Activated CD4-positive, alpha-beta T cell treated with anti-CD3 and anti-CD28 coated beads, Interleukin-2, amount 10 ng/mL, durations not matched to agents 7 days and 5 days (primary cell): ENCODE measurements at places on chromosomes 6 and 20.

DNA sequence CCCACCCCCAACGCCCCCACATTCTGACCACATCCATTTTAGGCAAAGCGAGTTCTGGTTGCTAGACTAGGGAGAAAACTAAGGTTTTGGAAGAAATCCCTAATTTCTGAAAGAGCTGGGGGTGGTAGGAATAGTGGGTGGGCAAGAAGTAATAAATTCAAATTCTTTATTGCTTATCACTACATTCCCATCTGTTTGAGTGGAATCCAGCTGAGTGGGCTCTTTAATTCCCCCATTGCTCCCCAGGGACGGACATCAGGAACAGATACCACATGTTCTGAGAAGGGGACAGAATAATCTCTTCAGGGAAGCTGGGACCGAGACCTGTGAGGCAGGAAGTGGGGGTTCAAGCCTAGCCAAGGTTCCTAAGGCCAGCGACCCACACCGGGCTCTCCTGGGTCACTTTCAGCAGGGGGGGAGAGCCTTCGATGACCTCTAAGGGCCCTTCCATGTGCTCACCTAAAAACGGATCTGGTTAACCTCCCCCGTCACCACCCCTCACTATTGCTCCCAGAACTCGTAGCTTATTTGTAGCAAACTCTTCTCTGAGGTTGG, 42.3 kb upstream of the MRPS10 start:
- H3K36me3 ChIP-seq = peaks cover 31% of the 10 kb centered on the region
- no peak overlapping the region for H3K4me3 ChIP-seq
- peak overlapping the region; percentile 50 for H3K27ac ChIP-seq
- H3K4me1 ChIP-seq = peaks cover 7% of the 10 kb centered on the region
- no peak for DNase-seq

DNA sequence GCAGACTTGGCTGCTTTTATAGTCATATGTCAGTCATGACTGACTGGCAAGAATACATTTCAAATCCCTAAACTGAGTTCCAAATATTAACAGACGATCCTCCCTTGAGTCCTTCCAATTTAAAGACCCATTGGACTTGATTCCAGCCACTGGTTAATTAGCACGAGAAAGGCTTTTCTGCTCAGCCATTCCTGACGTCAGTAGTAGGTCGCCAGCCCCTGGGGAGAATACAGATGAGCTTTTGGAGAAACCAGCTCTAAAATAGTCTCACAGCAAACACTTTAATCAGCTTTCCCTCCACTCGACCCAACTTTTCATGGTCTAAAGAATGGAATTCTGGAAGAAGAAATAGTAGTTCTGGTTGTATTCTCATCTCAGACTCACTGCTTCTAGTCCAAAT, 91.6 kb downstream of the SLC22A3 start:
- H3K27ac ChIP-seq = no peak overlapping the region
- H3K4me3 ChIP-seq = no peak overlapping the region
- H3K4me1 ChIP-seq = peaks cover 7% of the 10 kb centered on the region
- DNase-seq = no peak
- no peaks in the 10 kb centered on the region for H3K36me3 ChIP-seq

DNA sequence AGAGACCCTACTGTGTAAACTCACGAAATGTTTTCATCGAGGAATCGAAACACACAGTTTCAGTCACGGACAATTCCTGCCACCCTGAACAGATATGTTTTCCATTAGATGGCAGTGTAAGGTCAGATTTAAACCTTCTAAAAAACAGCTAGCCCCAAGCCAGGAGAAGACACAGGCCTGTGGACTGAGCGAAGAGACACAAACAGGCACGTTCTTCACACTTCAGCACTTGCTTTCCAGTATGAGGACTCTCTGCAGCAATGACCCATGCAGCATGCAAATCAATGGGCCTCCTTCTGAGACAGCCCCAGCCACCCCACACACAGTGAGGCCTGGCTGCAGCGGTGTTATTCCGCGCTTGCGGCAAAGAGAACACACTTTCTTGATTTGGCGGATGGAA, 31.9 kb downstream of the HUS1B start:
- no peaks in the 10 kb centered on the region for H3K27me3 ChIP-seq
- no peak for DNase-seq
- no peak overlapping the region for H3K4me3 ChIP-seq
- H3K4me1 ChIP-seq = peaks cover 26% of the 10 kb centered on the region
- peaks cover 22% of the 10 kb centered on the region for H3K36me3 ChIP-seq

- no peak for DNase-seq
- peak overlapping the region; percentile 56 for H3K27ac ChIP-seq
- peaks cover 16% of the 10 kb centered on the region for H3K27me3 ChIP-seq
- peaks cover 1% of the 10 kb centered on the region for H3K4me1 ChIP-seq
These were observed 6.5 kb downstream of the RPS6KA2 start for GRCh38 chr6:166620478-166621113.

GRCh38 chr6:118668761-118669385, 17.5 kb upstream of the CEP85L start:
- no peak overlapping the region for H3K27ac ChIP-seq
- peaks cover 30% of the 10 kb centered on the region for H3K36me3 ChIP-seq
- peaks cover 61% of the 10 kb centered on the region for H3K4me1 ChIP-seq
- H3K4me3 ChIP-seq = no peak overlapping the region
- H3K27me3 ChIP-seq = no peaks in the 10 kb centered on the region

DNA sequence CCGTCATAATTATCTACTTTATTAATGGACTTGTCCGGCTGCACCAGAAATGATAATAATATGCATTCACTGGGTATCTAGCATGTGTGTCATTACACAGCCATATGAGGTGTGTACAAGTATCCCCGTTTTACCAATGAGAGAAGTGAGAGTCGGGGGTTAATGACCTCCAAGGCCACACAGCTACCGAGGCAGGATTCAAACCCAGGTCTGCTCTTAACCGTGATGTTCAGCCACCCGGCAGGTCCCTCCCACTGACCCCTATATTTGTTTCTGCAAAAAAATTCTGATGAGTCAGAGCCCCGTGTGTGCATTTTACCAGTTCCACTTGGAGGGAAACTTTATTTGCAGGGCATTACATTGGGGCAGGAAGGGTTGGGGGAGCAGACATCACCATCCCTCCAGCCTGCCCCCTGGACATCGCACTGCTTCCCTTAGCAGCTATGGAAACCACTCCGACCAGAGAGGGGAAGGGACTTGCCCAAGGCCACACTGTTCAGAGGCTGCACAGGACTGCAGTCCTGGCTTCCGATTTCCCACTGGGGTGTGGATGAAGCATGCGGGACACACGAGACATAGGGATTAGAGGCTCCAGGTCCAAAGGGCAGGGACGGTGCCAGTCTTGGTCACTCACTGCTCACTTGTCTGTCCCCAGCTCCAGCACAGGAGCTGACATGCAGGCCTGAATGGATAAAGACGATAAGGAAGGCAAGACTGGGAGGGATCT, 10.1 kb upstream of the SRC start:
- H3K4me3 ChIP-seq = no peak overlapping the region
- no peaks in the 10 kb centered on the region for H3K27me3 ChIP-seq
- H3K4me1 ChIP-seq = peaks cover 21% of the 10 kb centered on the region
- DNase-seq = no peak
- H3K27ac ChIP-seq = peak overlapping the region; percentile 80

GRCh38 chr6:88655586-88655985, 307.8 kb downstream of the RNGTT start:
- H3K4me1 ChIP-seq = no peaks in the 10 kb centered on the region
- peaks cover 18% of the 10 kb centered on the region for H3K36me3 ChIP-seq
- no peak for DNase-seq
- no peak overlapping the region for H3K27ac ChIP-seq

DNA sequence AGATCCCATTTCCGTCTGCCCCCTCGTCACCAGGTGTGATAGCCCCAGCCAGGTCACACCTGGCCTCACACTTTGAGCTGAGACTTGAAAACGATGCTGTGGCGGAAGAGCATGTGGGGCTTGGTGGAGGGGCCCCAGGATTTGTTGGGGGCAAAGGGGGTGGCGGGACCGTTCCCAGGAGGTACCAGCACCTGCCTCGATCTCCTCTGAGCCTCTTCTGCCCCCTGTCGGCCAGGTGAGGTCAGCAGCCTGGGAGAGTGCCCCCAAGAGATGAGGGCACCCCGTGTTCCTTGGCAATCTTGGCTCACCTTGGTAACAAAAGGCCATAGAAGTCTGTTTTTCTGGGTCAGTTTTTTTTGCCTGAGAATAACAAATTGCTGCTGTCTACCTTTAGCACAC, 25.4 kb downstream of the SPATA2 start:
- peaks cover 13% of the 10 kb centered on the region for H3K36me3 ChIP-seq
- H3K27me3 ChIP-seq = no peaks in the 10 kb centered on the region
- peaks cover 29% of the 10 kb centered on the region for H3K4me1 ChIP-seq
- H3K27ac ChIP-seq = no peak overlapping the region
- H3K4me3 ChIP-seq = no peak overlapping the region
- no peak for DNase-seq

GRCh38 chr6:121040831-121041230, 293.4 kb downstream of the TBC1D32 start:
- no peaks in the 10 kb centered on the region for H3K36me3 ChIP-seq
- H3K27ac ChIP-seq = no peak overlapping the region
- DNase-seq = no peak
- no peaks in the 10 kb centered on the region for H3K4me1 ChIP-seq

DNA sequence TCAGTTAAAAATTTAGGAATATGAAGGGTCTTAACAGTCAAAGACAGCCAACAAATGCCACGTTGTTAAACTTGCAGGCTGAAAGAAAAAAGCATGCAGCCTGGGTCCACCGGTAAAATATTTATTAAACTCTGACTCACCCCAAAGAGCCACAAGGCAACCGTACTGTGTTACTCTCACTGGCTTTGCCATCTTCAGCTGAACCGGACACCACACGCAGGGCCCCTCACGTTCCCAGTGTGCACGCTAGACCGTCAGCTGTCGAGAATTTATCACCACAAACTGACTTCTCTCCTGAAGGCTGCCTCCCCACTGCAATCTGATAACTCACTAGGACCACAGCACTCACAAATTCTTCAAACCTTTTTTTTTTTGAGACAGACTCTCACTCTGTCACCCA, 30.7 kb downstream of the HUS1B start:
- no peaks in the 10 kb centered on the region for H3K27me3 ChIP-seq
- DNase-seq = no peak
- H3K4me1 ChIP-seq = peaks cover 26% of the 10 kb centered on the region
- no peak overlapping the region for H3K4me3 ChIP-seq

GRCh38 chr20:10060226-10060625, 25.4 kb downstream of the ANKEF1 start:
- no peak overlapping the region for H3K4me3 ChIP-seq
- H3K36me3 ChIP-seq = peaks cover 8% of the 10 kb centered on the region
- peaks cover 1% of the 10 kb centered on the region for H3K27me3 ChIP-seq
- no peak overlapping the region for H3K27ac ChIP-seq
- no peak for DNase-seq

DNA sequence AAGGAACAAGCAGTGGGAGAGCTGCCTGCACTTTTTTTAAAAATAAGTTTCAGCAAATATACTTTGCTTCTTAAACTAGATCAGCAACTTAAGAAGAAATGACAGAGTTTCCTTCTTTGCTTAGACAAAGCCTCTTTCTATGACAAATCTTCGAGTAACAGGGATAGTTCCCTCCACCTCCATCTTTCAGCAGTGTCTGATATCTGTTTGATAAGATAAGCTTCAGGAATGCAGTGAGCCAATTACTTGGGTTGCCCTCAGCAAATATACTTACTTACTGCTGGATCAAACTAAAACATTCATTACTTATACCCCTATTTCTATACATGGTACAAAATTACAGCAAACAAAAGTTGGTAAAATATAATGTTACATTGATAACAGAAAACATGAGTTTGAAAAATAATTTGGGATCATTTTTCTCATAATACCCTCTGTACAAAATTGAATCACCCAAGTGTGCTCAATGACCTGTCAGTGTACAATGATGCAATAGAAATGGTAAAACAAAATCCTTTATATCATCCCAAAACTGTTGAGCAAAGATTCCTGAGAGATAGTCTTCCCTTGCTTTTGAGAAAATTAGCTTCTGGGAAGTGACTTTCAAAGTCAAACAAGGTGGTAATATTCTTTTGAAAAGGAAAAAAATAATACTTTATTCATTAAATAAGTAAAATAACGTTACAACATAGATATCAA, 24.5 kb downstream of the FRK start:
- H3K36me3 ChIP-seq = no peaks in the 10 kb centered on the region
- no peak overlapping the region for H3K4me3 ChIP-seq
- no peaks in the 10 kb centered on the region for H3K4me1 ChIP-seq

DNA sequence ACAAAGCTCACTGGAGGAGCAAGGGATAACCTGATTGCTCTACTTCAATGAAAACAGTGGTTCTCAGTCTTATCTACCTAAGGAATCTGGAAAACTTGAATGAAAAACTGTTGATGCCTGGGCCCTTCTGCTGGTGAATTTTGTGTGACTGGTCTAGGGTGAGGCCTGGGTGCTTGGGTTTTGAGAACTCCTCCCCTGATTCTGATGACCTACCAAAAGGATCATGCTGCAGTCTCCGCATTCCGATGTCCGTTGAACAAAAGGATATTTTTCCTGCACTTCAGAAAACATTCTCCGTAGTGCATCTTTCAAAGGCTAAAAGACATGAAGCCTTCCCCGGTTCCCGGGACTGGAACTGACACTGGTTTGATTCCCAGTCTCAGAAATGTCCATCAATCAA, 157.9 kb downstream of the SYNDIG1 start:
- H3K27ac ChIP-seq = no peak overlapping the region
- H3K27me3 ChIP-seq = no peaks in the 10 kb centered on the region
- H3K36me3 ChIP-seq = no peaks in the 10 kb centered on the region
- DNase-seq = no peak

- H3K27ac ChIP-seq = no peak overlapping the region
- peaks cover 4% of the 10 kb centered on the region for H3K4me1 ChIP-seq
- H3K36me3 ChIP-seq = no peaks in the 10 kb centered on the region
- DNase-seq = no peak
These were observed 180.9 kb downstream of the SASH1 start for GRCh38 chr6:148523551-148523950.

DNA sequence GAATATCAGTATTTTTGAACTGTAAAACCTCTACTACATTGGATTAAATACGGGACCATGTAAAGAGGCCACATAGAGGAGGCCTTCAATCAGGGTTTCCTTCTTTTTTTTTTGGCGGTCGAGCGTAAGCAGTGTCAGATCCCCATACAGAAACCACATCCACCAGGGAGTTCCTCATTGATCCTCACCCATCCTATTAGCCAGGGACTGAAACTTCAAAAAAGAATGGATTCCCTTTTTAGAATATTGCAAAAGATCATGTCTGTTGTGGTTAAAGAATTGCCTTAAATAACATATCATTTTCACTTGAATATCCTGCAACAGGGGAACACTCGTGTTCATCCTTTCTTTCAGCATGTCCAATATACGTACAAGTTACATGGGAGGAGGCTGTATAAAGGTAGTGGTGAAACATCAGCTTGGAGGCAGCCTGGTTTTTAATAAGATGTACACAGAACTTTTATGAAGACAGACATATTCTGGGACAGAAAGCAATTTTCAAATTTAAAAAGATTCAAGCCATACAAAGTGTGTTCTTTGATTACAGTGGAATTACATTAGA, 96.1 kb downstream of the PPP1R14C start:
- no peak overlapping the region for H3K4me3 ChIP-seq
- peaks cover 7% of the 10 kb centered on the region for H3K27me3 ChIP-seq
- DNase-seq = no peak
- peaks cover 1% of the 10 kb centered on the region for H3K36me3 ChIP-seq
- H3K4me1 ChIP-seq = peaks cover 18% of the 10 kb centered on the region
